ENCODE measurements at places on chromosomes 11 and 22.
A peak's percentile ranks its signal among the peaks of the same experiment; 100 is the strongest.

DNA sequence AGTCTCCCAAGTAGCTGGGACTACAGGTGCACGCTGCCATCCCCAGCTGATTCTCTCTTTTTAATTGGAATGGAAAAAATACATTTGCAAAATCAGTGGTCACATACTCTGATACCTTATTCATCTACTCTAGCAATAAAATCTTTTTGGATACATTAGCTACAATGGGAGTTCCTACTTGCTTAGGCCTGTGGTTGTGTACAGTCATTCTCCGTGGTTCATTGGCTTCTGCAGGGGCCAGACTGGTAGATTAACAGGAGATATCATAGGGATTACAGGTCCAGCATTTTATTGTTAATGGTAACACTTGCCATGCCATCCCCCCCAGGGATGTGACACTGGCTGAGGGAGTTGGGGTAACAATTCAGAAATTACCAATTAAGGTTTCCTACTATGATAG is 140.0 kb downstream of the ADAMTS15 start:
- no peak for DNase-seq
- no peak overlapping the region for H3K27ac ChIP-seq
- H3K4me1 ChIP-seq = no peaks in the 10 kb centered on the region
- no peaks in the 10 kb centered on the region for H3K36me3 ChIP-seq
- H3K27me3 ChIP-seq = peaks cover 7% of the 10 kb centered on the region

GRCh38 chr11:120270386-120270785 is 30.4 kb downstream of the POU2F3 start:
- peaks cover 43% of the 10 kb centered on the region for H3K27me3 ChIP-seq
- H3K4me1 ChIP-seq = no peaks in the 10 kb centered on the region
- DNase-seq = no peak
- no peak overlapping the region for H3K4me3 ChIP-seq
- no peaks in the 10 kb centered on the region for H3K36me3 ChIP-seq
- no peak overlapping the region for H3K27ac ChIP-seq

DNA sequence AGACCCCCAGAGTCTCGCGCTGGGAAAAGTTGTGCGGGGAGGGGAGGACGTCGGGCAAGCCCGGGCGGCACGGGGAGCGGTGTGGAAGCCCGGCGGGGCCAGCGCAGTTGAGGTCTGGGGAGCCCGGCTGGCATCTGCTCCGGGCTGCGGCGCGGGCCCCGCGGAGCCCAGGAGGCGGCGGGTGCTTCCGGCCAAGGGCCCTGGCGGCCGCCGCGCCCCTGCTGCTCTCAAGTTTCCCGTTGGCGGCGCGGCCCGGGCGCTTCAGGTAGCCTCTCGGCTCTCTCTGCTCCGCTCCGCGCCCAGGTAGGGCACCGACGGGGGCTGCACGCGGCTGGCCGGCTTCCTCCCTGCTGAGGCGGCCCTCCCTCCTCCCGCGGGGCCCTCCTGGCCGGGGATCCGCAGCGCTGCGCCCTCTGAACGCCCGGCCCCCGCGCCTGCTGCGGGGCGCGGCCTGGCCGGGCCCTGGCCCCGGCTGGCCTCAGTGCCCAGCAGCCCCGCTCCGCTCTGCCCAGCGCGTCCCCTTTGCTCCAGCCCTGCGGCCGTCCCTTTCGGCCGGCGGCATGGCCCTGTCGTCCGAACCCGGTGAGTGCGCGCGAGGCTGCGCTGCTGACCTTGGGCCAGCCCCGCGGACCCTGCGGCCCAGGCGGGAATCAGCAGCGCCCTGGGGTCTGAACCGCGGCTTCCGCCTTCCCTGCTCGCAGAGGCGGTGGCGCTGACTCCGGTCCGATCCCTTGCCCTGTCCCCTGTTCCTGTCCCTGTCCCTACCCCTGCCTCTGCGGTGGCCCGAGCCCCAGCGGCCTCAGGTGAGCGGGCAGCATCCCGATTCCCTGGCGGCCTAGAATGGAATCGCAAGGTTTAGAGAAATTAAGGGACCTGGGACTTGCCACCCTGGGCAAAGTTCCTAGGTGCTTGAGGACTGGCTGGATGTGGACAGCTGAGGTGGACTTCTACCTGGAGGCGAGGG is 4.3 kb upstream of the AMPD3 start:
- DNase-seq = peak; percentile 49
- peak overlapping the region; percentile 93 for H3K27ac ChIP-seq

DNA sequence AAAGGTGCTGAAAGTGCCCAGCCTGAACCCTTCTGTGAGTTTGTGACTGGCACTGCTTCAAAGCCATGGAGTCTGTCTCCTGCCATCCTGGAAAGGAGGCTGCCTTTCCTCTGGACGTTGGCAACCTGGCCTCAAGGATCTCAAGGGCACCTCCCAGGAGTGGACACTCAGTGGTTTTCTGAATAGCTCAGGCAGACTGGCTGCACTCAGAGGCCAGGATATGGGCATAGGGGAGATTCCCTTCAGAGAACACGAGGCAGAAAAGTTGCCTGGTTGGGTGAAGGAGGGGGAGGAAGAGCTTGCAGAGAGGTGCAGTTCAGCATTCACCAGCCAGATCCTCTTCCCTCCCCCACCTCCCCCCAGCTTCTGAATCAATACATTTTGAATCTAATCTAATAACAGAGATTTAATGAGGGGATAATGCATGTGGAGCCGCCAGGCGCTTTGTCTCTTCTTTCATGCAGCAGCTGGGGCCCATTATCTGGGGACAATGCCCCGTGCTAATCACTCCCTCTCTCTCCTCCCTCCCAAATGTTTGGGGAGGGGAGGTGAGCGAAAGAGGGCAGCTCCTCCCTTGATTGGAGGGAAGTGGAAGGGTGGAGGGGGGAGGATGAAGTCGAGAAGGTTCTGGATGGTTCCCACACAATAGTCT is 17.7 kb downstream of the HTR3A start:
- no peak for DNase-seq
- no peak overlapping the region for H3K27ac ChIP-seq
- H3K27me3 ChIP-seq = peaks cover 21% of the 10 kb centered on the region
- H3K4me1 ChIP-seq = no peaks in the 10 kb centered on the region

- H3K27me3 ChIP-seq = no peaks in the 10 kb centered on the region
- H3K36me3 ChIP-seq = no peaks in the 10 kb centered on the region
- no peak for DNase-seq
- no peak overlapping the region for H3K27ac ChIP-seq
- no peak overlapping the region for H3K4me3 ChIP-seq
Observed at GRCh38 chr11:94194712-94195111, 66.1 kb downstream of the PANX1 start.

DNA sequence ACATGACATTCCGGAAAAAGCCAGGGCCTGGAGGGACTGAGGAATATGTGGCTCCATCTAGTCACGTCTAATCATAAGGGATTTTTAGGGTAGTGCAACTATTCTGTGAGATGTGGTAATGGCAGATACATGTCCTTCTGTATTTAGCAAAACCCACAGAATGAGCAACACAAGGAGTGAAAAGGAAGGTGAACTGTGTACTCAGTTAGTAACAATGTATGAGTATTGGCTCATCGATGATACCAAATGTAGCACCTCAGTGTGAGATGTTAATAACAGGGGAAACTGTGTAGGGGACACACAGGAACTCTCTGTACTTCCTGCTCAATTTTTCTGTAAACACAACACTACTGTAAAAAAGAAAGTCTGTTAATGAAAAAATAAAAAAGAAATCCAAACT is 42.0 kb upstream of the CARS1 start:
- DNase-seq = no peak
- H3K4me3 ChIP-seq = no peak overlapping the region
- H3K27me3 ChIP-seq = no peaks in the 10 kb centered on the region
- H3K36me3 ChIP-seq = peaks cover 3% of the 10 kb centered on the region
- H3K27ac ChIP-seq = no peak overlapping the region

- no peak overlapping the region for H3K27ac ChIP-seq
- H3K27me3 ChIP-seq = no peaks in the 10 kb centered on the region
- no peak overlapping the region for H3K4me3 ChIP-seq
- DNase-seq = no peak
- no peaks in the 10 kb centered on the region for H3K36me3 ChIP-seq
Observed at GRCh38 chr11:1102221-1102971, 27.7 kb downstream of the MUC2 start.

DNA sequence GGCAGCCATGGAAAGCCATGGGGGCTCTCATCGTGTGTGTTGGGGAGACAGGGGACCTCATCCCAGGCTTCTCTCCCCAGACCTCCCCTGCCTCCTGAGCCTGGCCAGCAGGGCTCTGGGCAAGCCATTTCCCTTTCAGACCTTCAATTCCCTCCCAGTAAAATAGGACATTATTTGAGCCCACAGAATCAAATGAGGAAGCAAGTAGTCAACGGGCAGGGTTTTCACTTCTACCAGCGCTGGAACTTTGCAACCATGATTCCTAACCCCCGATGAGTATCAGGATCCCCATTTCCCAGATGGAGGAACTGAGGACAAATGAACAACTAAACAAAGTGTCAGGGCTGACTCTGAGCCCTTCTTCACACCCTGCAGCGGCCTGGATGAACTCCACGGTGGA is 48.9 kb upstream of the TCF20 start:
- no peaks in the 10 kb centered on the region for H3K36me3 ChIP-seq
- H3K27ac ChIP-seq = no peak overlapping the region
- peaks cover 27% of the 10 kb centered on the region for H3K4me1 ChIP-seq
- no peak for DNase-seq
- H3K4me3 ChIP-seq = no peak overlapping the region
- peaks cover 4% of the 10 kb centered on the region for H3K27me3 ChIP-seq

DNA sequence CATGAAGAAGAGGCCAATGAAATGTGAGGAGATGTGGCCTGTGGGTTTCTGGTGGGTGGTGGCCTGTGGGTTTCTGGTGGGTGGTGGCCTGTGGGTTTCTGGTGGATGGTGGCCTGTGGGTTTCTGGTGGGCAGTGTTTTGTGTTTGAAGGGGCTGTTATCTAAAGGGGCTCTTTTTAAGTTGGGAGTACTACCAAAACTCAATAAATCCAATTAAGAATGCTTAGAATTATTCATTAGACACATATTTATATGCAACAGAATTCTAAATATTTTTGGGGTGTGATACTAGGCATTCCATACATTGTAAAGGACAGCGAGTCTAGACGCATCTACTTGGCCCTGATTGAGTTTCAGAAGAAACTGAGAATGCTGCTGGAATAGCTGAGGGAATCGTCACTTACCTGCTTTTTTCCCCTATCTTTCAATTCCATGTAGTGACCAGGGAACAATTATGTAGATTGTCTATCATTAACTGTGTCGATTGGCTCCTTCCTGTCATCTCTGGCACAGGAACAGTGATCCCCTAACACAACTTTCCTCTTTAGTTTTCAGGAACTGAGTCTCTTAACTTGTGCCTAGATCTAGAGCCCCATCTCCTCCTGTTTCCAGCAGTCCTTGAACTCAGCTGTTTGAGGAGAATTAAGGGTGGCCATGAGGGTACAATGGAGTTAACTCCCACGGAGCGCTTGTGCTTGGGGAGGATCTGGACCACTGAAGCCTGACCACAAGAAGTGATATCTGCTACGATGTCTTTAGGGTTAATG is 37.3 kb upstream of the TOP3B start:
- H3K27ac ChIP-seq = no peak overlapping the region
- DNase-seq = no peak
- H3K4me1 ChIP-seq = peaks cover 3% of the 10 kb centered on the region
- H3K4me3 ChIP-seq = no peak overlapping the region

DNA sequence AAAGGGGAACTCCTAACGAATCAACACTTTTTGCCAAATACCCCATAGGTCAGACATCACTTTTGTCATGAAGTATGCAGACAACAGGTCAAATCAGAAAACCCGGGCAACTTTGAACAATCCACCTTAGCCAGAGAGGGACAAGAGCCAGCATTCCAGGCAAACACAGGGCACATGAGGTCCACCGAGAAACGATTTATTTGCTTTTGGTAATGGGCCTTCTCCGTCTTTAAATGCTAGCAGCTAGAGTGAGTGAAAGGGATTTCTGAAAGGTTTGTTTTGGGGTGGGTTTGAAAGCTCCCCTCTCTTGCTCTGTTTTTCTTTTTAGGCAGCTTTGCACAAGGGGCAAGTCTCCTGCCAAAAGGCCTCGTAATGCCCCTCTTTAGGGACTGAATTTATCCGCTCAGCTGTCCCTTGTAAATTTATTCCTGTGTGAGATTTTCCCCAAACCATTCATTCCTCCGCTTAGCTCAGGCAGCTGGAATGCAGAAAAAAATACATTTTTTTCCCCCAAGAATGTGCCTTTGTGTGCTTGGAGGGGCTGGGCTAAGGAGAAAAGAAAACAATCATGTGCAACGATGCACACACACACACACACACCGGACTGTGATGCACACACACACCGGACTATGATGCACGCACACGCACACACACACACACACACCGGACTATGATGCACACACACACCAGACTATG is 196.9 kb downstream of the SNX19 start:
- H3K4me3 ChIP-seq = no peak overlapping the region
- DNase-seq = no peak

DNA sequence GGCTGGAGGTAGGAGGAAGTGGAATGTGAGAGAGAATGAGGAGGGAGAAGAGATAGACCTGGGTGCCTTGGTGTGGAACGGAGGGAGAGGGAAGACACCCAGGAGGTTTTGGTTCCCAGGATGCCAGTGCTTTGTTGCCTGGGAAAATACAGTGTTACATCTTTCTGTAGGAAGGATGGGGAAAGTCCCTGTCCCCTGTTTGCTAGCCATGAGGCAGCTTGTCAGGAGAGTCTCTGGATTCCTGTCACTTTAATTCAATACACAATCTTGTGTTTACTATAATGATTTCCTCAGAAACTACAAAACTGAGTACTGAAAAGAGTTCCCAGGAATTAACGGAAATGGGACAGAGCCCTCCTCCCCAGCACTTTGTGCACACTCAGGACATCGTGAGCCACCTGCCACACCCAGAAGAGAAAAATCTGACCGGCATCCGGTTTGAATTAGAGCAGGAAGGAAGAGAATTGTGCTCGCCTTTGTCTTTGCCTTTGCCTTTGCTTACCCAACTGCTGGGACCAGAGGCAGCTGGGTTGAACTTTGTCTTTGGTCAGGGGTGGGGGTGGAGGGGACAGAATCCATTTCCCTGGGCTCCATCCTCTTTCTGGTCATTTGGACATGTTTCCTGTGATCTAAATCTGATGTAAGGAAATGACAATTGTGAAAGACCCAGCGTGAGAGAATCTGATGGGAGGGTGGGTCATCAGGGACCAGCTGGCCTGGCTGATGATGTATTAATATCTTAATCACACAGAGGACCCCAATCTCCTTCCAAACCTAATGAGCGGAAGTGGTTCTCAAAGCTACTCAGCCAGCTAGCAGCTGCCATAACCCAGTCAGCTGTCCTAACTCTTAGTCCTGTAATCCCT is 1.3 kb upstream of the LIMK2 start:
- DNase-seq = peak; percentile 11
- peak overlapping the region; percentile 84 for H3K4me3 ChIP-seq
- H3K4me1 ChIP-seq = peaks cover 30% of the 10 kb centered on the region
- H3K27me3 ChIP-seq = no peaks in the 10 kb centered on the region
- H3K27ac ChIP-seq = peak overlapping the region; percentile 75
- peaks cover 10% of the 10 kb centered on the region for H3K36me3 ChIP-seq

- peaks cover 1% of the 10 kb centered on the region for H3K36me3 ChIP-seq
- peak overlapping the region; percentile 85 for H3K4me3 ChIP-seq
- H3K27me3 ChIP-seq = no peaks in the 10 kb centered on the region
- H3K4me1 ChIP-seq = peaks cover 43% of the 10 kb centered on the region
- peak overlapping the region; percentile 94 for H3K27ac ChIP-seq
Observed at GRCh38 chr22:37199760-37200108, 11.7 kb upstream of the C1QTNF6 start.
